Activated naive CD8-positive, alpha-beta T cell treated with anti-CD3 and anti-CD28 coated beads for 36 hours (primary cell): ENCODE measurements at places on chromosomes 11 and 22.

GRCh38 chr11:83976086-83976485, 689.9 kb upstream of the CCDC90B start:
- no peak for DNase-seq
- no peaks in the 10 kb centered on the region for H3K4me1 ChIP-seq
- H3K27me3 ChIP-seq = no peaks in the 10 kb centered on the region
- H3K36me3 ChIP-seq = no peaks in the 10 kb centered on the region
- no peak overlapping the region for H3K4me3 ChIP-seq
- no peak overlapping the region for H3K27ac ChIP-seq

DNA sequence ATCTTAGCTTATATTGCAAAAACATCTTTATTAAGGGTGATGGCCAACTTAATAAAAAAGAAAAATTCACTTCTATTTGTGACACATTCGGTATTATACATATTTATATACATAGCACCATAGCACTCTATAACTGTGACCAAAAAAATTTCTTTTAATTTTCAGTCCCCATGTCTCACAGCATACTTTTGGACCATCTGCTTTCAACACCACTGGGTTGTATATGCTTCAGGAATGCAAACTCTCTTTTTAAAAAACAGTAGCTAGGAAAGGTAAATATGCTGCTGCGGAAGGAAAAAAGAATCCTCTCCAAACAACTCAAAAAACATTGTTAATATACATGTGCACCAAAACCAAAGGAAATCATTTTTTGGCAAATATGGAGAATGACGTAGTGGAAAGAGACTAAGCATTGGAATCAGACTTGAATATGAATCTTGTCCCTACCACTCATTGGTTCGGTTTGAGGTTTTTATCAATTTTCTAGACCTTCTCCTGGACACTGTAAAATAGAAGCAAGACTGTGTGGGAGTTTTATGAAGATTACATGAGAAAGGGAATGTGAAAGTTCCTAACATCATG, 227.9 kb downstream of the BLID start:
- H3K27ac ChIP-seq = no peak overlapping the region
- no peaks in the 10 kb centered on the region for H3K36me3 ChIP-seq
- no peaks in the 10 kb centered on the region for H3K27me3 ChIP-seq
- no peak for DNase-seq
- no peaks in the 10 kb centered on the region for H3K4me1 ChIP-seq

DNA sequence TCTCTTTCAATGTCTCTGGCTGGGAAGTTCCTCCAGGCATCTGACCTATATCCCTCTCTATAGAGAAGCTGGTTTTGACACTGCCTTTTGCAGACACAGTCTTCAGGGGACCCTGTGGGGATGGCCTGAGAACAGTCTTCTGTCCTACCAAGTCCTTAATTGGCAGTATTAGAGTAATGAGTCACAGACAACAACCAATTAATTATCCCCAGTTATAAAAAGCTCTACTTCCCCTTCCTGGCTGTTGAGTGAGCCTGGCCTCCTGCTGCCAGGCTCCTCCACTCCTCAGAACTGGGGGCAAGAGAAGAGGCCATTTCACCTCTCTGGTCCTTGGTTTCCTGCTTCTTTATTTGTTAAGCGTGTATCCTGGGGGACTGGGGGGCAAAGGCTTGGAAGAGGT, 41.2 kb upstream of the KLHL35 start:
- no peaks in the 10 kb centered on the region for H3K36me3 ChIP-seq
- DNase-seq = no peak
- peaks cover 12% of the 10 kb centered on the region for H3K4me1 ChIP-seq
- H3K4me3 ChIP-seq = no peak overlapping the region
- no peak overlapping the region for H3K27ac ChIP-seq
- H3K27me3 ChIP-seq = no peaks in the 10 kb centered on the region

DNA sequence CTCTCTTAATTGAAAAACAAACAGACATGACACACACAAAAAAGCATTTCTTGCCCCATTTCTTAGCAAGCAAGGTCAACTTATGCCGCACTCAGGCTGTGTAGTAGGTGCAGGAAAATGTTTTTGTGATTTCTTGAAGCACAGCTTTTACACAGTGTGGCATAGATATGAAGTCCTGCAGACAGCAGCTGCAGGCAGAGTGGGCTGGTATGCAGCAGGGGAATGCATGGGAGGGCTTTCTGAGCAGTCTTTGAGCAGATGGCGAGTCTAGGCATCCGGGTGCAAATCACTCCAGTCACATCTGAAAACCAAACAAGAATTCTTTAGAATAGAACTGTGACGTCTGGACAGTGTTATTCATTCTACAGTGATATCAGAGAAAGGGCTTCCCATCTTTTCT, 87.5 kb downstream of the BLID start:
- DNase-seq = no peak
- H3K27me3 ChIP-seq = peaks cover 19% of the 10 kb centered on the region
- no peak overlapping the region for H3K27ac ChIP-seq
- H3K4me3 ChIP-seq = no peak overlapping the region

DNA sequence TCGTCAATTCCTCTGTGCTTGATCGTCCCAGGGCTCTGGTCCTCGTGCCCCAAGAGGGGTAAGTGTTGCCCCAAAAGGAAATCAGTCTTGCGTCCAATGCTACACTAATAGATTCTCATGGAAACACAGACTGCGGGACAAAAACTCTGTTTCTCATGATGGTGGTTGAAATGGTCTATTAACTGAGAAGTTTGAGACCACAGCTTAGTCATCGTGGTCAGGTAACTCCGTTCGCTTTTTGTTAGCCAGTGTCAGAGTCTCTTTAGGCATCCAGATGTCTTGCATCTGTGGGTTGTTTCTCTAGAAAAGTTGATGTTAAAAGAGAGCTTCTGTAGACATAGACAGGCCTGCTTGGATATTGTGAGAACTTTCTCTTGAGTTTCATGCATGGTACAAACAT, 104.6 kb upstream of the SORL1-AS1 start:
- H3K4me3 ChIP-seq = no peak overlapping the region
- H3K27ac ChIP-seq = peak overlapping the region; percentile 62
- peak; percentile 16 for DNase-seq
- H3K27me3 ChIP-seq = no peaks in the 10 kb centered on the region
- H3K4me1 ChIP-seq = peaks cover 42% of the 10 kb centered on the region

DNA sequence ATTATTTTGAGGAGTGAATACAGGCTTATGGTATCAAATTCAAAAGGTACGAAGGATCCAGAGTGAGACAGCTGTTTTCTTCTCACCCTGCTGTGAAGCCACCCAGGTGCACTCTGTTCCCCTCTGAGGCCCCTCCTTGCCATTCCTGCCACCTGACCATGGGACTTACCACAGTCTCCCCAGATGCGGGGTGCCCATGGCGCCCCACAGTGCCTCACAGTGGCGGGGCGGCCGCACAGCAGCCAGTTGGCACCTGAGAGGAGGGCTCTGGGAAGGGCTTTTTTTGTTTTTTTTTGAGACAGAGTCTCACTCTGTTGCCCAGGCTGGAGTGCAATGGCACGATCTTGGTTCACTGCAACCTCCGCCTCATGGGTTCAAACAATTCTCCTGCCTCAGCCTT, 151.7 kb downstream of the CEP164 start:
- H3K27me3 ChIP-seq = no peaks in the 10 kb centered on the region
- H3K4me1 ChIP-seq = no peaks in the 10 kb centered on the region
- H3K36me3 ChIP-seq = no peaks in the 10 kb centered on the region
- no peak overlapping the region for H3K27ac ChIP-seq

DNA sequence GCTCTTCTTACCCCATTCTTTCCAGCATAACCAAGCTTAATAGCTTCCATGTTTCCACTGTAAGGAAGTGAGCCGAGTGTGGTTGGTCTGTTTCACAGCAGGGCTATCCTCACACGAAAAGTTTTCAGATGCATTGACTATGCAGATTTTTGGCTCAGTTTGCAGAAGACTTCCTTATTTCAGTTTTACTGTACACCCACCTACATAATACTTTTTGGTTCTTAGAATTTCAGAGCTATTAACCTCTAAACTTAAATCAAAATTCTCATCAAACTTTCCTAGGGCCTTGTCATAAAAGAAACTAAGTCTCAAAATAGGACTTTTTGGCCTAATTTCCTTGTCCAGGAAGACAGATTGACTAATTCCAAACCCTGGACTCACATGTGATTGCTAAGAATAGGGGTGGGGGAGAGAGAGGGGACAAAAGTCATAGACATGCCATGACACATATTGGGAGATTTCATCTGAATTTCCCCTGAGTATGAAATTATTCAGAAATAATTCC, 7.3 kb upstream of the EHF start:
- DNase-seq = no peak
- H3K4me1 ChIP-seq = peaks cover 20% of the 10 kb centered on the region
- no peaks in the 10 kb centered on the region for H3K36me3 ChIP-seq
- no peak overlapping the region for H3K27ac ChIP-seq

GRCh38 chr11:120643284-120643683, 131.7 kb downstream of the GRIK4 start:
- no peak overlapping the region for H3K27ac ChIP-seq
- DNase-seq = no peak
- no peaks in the 10 kb centered on the region for H3K36me3 ChIP-seq

- H3K27ac ChIP-seq = no peak overlapping the region
- peaks cover 26% of the 10 kb centered on the region for H3K4me1 ChIP-seq
- no peak overlapping the region for H3K4me3 ChIP-seq
- H3K36me3 ChIP-seq = no peaks in the 10 kb centered on the region
- DNase-seq = no peak
These were observed 4.7 kb downstream of the PLAAT3 start for GRCh38 chr11:63609536-63609935.

DNA sequence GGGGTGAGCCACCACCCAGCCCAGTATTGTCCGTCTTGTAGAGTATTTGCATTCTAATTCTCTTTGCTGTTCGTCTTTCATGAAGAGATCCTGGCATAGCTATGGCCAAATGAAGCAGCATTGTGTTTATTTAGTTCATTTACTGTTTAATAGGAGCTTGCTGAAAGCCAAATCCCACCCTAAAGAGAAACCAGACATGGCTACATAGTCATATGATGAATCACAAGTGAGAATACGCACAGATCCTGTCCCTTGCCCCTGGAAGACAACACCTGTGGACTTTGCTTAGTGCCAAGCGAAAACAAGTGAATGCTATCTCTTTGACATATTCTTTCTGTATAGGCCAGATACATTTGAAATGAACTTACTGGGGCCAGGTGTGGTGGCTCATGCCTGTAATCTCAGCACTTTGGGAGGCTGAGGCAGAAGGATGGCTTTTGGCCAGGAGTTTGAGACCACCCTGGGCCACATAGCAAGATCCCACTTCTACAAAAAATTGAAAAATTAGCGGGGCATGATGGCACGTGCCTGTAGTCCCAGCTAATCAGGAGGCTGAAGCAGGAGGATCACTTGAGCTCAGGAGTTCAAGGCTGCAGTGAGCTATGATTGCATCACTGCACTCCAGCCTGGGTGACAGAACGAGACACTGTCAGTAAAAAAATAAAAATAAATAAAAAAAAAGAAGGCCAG, 5.1 kb upstream of the ARFGAP3 start:
- no peaks in the 10 kb centered on the region for H3K27me3 ChIP-seq
- DNase-seq = no peak
- no peak overlapping the region for H3K4me3 ChIP-seq
- H3K4me1 ChIP-seq = peaks cover 20% of the 10 kb centered on the region
- H3K27ac ChIP-seq = peak overlapping the region; percentile 25

- no peak overlapping the region for H3K4me3 ChIP-seq
- H3K36me3 ChIP-seq = no peaks in the 10 kb centered on the region
- no peaks in the 10 kb centered on the region for H3K4me1 ChIP-seq
- DNase-seq = no peak
- peaks cover 7% of the 10 kb centered on the region for H3K27me3 ChIP-seq
- no peak overlapping the region for H3K27ac ChIP-seq
These were observed 35.1 kb downstream of the MPPED1 start for GRCh38 chr22:43446916-43447315.

DNA sequence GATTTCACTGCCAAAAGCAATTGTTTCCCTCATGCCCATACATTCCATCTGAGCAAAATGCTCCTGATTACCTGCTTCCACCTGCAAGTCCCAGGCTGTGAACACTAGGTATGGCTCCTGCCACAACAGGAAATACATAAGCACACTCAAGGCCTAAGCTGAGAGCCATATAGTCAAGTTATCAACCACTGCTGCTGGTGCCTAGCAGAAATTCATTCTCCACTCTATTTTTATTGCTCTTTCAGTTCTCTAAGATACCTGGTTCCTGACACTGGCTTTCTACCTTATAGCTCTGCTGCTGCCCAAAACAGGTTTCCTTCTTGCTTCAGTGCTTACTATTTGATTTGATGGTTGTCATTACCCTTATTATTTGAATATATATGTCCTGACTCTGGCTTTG, 31.6 kb downstream of the SLC36A4 start:
- no peaks in the 10 kb centered on the region for H3K27me3 ChIP-seq
- DNase-seq = no peak
- H3K4me1 ChIP-seq = peaks cover 9% of the 10 kb centered on the region
- H3K36me3 ChIP-seq = peaks cover 16% of the 10 kb centered on the region

- H3K27me3 ChIP-seq = no peaks in the 10 kb centered on the region
- no peak for DNase-seq
- H3K4me3 ChIP-seq = no peak overlapping the region
- no peak overlapping the region for H3K27ac ChIP-seq
- H3K4me1 ChIP-seq = no peaks in the 10 kb centered on the region
- no peaks in the 10 kb centered on the region for H3K36me3 ChIP-seq
These were observed 108.9 kb upstream of the DDI1 start for GRCh38 chr11:103927535-103927934.

DNA sequence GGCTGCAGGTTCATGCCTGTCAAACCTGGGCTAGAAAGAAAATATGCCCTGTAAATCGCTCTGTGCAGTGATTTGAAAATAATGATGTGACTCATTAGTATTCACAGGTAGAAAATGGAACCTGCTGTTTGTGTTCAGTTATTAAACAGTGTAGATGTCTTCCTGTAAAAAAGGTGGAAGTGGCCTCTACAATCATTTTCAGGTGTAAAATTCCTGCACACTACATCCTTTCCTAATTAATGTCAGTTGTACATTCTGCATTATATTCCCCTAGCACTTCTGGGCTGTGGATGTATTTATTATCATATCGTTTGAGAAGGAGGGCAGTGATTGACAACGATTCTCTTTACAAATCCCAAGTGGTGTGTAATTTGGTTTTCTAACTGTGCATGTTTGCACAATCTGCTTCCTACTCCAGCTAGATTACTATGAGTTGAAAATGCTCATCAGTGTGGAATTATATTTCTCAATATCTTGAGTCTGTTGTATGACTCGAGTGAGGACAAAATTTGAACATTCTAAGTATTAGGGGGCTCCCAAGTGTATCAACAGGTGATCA, 454.0 kb upstream of the DDI1 start:
- H3K36me3 ChIP-seq = no peaks in the 10 kb centered on the region
- no peak overlapping the region for H3K27ac ChIP-seq
- peaks cover 1% of the 10 kb centered on the region for H3K27me3 ChIP-seq
- DNase-seq = no peak
- H3K4me3 ChIP-seq = no peak overlapping the region

- no peaks in the 10 kb centered on the region for H3K4me1 ChIP-seq
- no peaks in the 10 kb centered on the region for H3K27me3 ChIP-seq
- DNase-seq = no peak
- H3K4me3 ChIP-seq = no peak overlapping the region
These were observed 66.4 kb downstream of the APOL5 start for GRCh38 chr22:35783943-35784614.

GRCh38 chr11:106421676-106422292, 344.3 kb downstream of the AASDHPPT start:
- H3K27me3 ChIP-seq = no peaks in the 10 kb centered on the region
- H3K27ac ChIP-seq = no peak overlapping the region

- no peaks in the 10 kb centered on the region for H3K36me3 ChIP-seq
- peaks cover 44% of the 10 kb centered on the region for H3K27me3 ChIP-seq
- no peak for DNase-seq
- peaks cover 8% of the 10 kb centered on the region for H3K4me1 ChIP-seq
- H3K27ac ChIP-seq = no peak overlapping the region
These were observed 202.8 kb upstream of the MTNR1B start for GRCh38 chr11:92766698-92767097.
